ENCODE measurements at places on chromosomes 16 and 17.

GRCh38 chr17:20158580-20158979, 149.4 kb downstream of the SPECC1 start:
- DNase-seq = no peak

DNA sequence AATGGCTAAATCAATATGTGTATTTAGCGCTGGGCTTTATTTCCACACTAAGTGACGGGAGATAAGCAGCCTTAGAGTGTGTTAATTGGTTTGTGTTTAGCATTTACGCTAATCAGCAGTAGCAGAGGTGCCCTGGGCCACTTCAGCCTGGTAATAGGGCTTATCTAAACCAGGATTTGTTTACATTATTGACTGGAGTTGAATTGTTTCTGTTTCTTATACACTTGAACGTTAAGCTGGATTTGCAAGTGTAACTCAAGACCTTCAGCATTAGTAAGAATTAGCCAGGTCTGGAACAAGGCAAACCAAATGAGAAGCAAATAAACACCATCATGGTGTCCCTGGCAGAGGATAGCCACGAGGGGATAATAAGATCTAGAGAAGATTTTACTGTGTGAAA, 313.6 kb downstream of the HS3ST4 start:
- no peak for DNase-seq

- no peak for DNase-seq
These were observed 129.7 kb upstream of the PMFBP1 start for GRCh38 chr16:72301523-72302236.

- DNase-seq = no peak
These were observed 9.4 kb upstream of the NPTX1 start for GRCh38 chr17:80485846-80486245.

DNA sequence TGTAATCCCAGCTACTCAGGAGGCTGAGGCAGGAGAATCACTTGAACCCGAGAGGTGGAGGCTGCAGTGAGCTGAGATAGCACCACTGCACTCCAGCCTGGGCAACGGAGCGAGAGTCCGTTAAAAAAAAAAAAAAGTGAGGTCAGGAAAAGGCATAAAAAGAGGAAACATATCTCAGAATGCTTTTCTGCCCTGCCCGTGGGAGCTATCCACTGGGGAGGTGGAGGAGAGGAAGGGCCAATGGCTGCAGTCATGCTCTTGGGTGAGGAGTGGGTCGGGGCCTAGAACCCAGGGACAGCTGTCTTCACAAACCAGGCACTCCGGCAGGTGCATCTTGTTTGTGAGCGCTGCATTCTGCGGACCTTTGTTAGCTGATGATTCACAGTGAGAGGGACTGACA, 60.0 kb upstream of the CDC42EP4 start:
- no peak for DNase-seq

DNA sequence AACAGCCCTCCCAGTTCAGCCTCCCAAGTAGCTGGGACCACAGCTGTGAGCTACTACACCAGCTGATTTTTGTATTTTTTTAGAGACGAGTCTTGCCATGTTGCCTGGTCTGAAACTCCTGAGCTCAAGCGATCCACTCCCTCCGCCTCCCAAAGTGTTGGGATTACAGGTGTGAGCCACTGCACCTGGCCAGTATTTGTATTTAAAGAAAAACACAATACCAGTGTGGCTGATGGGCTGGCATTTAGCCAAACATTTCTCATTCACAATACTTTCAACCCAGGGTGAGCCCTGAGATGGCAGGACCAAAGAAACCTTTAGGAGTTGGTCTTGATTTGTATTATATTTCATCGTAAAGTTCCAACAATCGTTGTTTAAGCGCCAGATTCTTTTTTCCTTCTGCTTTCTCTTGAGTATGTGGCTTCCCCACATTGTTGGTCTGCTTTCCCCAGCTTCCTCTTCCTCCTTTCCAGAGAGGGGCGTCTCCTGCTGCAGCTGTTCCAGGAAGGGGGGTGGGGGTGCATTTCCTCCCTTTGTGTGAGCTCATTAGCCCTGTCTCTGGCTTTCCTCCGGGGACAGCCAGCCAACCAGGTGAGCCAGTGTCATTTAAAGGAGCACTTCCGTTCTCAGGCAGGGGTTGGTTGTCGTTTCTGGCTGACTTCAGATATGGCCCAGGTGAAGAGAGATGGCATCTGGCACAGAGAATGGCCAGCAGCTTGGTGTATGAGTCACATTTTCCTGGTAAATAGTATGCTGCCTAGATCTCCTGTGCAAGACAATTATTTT, 79.9 kb downstream of the GPRC5B start:
- DNase-seq = no peak

- no peak for DNase-seq
These were observed 89.5 kb downstream of the WSCD1 start for GRCh38 chr17:6159541-6160231.

- DNase-seq = no peak
These were observed 63.4 kb upstream of the CDH11 start for GRCh38 chr16:65185241-65185778.

DNA sequence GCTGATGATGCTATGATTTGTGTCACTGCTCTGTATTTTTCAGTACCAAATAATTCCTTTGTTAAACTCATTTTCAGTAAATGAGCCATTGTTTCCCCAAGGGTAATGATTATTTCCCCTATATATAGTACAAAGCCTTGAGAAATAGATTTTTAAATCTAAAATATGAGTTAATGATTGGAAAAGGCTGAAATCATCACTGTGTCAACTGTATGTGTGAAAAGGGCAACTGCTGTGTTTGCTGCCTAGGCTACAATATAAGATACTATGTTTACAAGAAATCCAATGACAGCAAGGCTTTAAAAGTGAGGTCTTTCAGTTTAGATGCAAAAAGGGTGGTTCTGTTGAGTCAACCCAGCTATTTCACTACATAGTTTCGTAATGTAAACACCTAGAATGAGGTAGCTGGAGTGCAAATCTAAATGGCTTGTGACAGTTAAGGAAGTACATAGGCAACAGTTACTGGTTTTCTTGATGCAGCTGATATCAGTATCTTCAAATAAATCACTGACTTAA, 15.3 kb downstream of the NLK start:
- DNase-seq = no peak

DNA sequence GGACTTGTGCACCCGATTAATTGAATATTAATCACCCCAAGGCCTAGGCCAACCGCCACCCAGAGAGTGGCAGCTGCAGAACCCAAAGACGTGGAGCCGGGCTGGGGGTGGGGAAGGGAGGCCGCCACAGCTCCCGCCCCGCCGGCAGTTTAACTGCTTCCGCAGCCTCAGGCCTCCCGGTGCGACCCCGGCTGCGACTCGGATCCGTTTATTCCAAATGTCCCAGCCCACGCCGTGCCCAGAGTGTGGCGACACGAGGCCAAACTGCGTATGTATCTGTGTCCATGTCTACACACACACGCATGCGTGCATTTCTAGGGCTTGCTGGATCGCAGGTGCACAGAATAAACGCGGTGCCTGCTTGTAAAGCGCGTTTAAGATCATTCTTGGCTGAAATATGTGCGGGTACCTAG, 802 bp upstream of the TOB1 start:
- no peak for DNase-seq

DNA sequence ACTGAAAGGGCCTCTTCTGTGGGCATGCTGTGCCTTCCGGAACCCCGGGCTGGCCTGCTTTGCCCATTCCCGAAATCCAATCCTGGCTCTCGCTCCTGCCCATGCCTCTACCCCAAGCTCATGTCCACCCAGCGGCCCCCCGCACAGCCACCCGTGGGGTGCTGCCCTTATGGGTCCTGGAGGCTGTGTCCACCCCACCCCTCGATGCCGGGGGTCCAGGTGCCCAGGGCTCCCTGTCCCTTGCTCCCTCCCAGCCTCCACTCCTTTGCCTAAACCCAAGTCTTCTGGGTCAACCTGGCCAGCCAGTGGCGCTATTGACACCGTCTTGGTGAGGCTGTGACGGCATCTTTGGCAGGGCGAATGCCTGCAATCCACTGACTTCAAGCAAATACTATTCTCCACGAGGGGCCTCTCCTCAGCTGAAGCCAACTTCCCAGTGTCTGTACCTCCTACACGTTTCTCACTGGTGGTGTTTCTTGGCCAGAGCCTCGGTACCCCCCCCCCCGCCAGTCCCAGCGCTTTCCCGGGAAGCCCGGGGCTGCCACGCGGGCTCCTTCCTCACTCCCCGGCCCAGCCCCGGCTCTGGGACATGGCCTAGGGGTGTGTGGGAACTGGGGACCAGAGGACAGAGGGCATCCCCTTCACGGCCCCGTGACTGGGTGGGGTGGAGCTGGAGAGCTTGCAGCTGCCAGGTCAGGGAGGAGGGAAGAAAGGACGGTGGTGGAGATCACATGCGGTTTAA, 12.2 kb upstream of the DUS1L start:
- DNase-seq = no peak

DNA sequence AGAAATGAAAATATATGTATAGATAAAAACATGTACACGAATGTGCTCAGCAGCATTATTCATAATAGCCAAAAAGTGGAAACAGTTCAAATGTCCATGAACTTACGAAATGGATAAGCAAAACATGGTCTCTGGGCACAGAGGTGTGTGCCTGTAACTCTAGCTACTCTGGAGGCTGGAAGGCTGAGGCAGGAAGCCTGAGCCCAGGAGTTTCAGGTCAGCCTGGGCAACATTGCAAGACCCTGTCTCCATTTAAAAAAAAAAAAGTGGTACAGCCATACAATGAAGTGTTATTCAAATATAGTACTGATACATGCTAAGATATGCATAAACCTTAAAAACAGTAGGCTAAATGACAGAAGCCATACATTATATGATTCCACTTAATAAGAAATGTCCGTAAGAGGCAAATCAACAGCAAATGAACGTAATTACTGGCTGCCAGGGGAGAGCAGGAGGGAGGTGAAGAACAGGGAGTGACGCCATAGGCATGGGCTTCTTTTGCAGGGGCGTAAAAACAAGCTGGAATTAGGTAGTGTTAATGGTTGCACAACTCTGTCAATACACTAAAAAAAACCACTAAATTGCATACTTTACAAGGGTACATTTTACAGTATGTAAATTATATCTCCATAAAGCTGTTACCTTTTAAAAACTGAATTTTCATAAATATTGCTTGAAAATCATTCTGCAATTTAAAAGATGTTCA, 87.2 kb upstream of the PLEKHM1 start:
- DNase-seq = no peak

- DNase-seq = no peak
These were observed 261.8 kb upstream of the PSMD7 start for GRCh38 chr16:74034862-74035261.

- no peak for DNase-seq
These were observed 36.6 kb upstream of the TNRC6A start for GRCh38 chr16:24692854-24693253.

DNA sequence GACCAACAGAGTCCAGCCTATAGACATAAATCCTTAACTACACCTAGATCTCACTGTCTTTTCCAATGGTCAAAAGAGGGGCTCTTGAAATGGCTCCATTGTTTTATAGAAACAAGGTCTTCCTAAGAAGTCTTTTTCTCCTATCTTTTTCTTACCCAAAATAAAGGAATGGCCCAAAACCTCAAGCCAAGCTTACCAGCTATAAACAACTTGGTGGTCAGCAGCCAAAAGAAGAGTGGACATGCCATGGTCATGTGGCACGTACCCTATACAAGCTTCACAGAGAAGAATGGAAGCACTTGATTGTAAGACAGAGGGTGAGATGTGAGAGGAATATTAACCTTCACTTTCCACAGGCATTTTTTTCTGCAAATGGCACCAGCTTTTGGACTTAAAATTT, 82.1 kb upstream of the GNAO1 start:
- DNase-seq = no peak

DNA sequence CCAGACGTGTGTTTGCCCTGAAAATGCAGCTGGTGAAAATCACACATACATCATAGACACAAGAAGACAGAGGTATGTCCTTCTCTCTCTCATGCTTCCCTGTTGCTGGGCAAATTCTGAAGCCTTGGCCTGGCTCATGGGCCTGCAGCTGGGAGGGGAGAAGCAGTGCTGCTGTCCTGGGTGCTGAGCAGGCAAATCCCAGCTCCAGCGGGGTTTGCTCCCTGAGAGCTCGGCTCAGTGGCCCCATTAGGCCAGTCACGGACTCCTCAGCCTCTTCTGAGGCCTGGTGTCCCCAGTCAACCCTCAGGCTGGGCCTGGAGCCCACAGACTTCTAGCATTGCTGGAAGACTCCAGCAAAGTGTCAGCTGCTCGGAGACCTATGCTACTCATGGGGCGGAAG, 11.7 kb downstream of the RHBDL3 start:
- no peak for DNase-seq

GRCh38 chr16:3017794-3018506, at the start of gene CLDN6:
Gene CLDN6, minus strand, starts transcription at chr16:3018183. Its CDS starts 2,162 bp downstream, at chr16:3016021.
- DNase-seq = no peak

GRCh38 chr17:58666858-58667267, 25.0 kb downstream of the TEX14 start:
- no peak for DNase-seq

DNA sequence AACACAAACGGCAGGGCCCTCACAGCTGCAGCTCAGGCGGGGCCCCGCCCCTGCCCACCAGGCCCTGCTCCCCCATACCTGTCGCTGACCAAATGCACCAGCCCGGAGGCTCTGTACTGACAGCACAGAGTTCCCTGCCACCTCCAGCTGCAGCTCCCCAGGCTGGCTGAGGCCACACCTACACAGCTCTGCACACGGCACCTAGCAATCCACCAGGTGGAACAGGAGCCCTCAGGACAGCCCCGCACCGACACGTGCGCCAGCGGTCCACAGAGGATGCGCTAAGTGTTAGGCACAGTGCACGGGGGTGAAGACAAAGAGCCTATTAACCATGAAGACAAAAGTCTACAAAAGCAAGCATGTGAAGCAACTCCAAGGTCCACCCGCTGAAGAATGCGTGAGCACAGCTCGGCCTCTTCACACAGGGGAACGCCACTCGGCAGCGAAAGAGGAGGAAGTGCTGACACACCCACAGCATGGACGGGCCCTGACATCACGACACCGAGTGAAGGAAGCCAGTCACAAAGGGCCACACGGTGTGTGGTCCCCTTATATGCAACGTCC, 5.4 kb downstream of the ZCCHC14 start:
- DNase-seq = no peak

DNA sequence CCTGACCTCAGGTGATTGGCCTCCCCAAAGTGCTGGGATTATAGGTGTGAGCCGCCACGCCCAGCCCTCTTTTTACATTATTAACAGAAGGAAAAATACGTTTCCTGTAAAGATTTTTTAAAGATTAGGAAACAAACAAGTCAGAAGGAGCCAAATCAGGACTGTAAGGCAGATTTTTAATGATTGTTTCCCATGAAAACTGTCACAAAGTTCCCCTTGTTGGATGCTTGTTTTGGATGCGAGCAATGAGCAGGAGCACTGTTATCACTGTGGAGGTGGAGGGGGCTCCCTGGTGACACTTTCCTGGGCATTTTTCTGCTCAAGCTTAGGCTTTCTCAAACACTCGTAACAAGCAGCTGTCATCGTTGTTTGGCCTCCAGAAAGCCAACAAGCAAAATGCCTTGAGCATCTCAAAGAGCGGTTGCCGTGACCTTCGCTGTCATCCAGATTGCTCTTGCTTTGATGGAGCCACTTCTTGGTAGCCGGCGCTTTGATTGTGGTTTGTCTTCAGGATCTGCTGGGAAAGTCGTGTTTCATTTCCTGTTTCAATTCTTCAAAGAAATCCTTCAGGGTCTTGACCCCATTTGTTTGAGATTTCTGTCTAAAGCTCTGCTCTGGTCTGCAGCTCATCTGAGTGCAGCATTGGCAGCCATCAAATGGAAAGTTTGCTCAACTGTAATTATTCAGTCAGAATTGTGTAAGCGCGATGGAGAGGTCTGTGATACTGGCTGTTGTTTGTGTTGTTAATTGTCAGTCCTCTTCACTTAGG, 128.7 kb downstream of the RPTOR start:
- no peak for DNase-seq
